Stimulated activated CD8-positive, alpha-beta memory T cell treated with anti-CD3 and anti-CD28 coated beads, Interleukin-7, amount 100 ng/mL, for 24 hours (primary cell): ENCODE measurements at places on chromosomes 5 and 9.

GRCh38 chr5:20305463-20305862 lies 317.5 kb upstream of the CDH18 start:
- DNase-seq, result no peak

GRCh38 chr9:77712533-77713130 lies 64.5 kb upstream of the GNA14 start:
- DNase-seq, result no peak

DNA sequence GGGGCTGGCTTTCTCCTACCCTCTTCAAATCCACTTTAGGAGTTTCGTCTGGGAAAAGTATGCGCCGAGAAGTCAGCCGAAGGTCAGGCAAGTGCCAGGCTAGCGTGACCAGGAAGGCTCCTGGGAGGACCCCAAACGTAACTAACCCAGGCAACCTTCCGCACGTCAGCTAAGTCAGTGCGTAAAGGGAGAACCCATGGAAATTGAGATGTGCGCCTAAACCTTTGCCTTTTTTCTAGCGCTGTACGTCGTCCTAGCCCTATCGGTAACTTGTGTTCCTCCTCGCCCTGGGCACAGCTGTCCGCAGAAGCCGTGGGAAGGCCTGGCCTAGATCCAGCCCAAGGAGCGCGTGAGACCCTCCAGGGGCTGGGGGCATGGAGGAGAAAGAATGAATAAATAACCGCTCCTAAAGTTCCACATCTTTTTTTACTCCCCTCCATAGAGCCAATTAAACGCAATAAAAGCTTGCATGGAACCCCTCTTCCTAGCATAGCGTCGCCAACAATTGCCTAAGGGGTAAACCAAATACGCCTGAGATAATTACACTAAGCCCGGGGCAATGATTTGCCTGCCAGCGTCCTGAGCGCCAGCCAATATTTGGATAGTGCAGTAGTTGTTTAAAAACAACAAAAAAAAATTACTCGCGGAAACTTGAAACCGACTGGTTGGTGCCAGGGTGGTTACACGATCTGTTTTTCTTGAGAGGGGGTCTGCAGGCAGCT lies 4.0 kb upstream of the FOXB2 start:
- no peak for DNase-seq

DNA sequence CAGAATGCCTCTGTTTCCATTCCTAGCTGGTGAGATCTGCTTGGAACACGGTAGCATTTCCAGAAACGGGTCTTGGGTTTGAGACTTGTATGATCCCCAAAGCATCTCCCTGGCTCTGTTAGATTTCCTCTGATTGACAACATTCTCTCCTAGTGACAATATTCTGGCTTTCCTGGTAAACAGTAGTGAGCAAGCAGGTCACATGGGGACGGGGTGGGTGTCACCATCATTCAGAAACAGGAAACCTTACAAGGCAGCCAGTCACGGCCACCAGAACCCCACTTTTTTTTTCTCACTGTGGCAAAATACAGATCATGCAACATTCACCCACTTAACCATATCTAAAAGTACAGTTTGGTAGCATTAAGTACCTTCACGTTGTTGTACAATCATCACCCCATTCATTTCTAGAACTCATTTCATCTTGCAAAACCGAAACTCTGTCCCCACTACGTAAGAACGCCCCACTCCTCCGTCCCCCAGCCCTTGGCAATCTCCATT lies 90.1 kb upstream of the LMX1B start:
- DNase-seq, result no peak

- DNase-seq, result no peak
Observed at GRCh38 chr9:113901221-113901688, 25.1 kb downstream of the ZNF618 start.

DNA sequence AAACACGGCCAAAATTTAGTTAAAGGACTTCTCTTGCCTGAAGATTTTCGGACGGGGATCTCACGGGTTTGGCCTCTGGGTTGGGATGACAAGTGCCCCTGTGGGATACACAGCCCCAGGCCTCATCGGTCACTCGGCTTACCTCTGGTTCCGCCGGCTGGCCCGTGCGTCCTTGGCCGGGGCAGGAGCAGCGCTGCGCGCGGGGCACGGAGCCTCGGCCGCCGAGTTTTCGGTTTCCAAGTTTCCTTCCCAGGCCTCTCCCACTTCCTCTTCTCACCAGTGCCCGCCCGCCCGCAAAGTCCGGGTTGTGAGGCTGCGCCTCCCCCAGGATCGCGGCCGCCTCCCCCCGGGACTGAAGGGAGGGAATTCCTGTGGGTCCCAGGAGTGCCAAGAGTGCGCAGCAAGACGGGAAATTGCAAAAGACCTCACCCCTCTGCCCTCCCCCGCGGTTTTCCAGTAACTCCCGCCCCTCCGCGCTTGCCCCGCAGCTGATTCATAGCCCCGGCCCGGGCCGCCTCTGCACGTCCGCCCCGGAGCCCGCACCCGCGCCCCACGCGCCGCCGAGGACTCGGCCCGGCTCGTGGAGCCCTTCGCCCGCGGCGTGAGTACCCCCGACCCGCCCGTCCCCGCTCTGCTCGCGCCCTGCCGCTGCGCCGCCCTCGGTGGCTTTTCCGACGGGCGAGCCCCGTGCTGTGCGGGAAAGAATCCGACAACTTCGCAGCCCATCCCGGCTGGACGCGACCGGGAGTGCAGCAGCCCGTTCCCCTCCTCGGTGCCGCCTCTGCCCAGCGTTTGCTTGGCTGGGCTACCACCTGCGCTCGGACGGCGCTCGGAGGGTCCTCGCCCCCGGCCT lies at the start of gene OSMR:
Gene OSMR (plus strand): TSS at position 487 of the 853 bp plus-strand sequence. CDS start 23,033 bp downstream, outside the sequence.
- no peak for DNase-seq

DNA sequence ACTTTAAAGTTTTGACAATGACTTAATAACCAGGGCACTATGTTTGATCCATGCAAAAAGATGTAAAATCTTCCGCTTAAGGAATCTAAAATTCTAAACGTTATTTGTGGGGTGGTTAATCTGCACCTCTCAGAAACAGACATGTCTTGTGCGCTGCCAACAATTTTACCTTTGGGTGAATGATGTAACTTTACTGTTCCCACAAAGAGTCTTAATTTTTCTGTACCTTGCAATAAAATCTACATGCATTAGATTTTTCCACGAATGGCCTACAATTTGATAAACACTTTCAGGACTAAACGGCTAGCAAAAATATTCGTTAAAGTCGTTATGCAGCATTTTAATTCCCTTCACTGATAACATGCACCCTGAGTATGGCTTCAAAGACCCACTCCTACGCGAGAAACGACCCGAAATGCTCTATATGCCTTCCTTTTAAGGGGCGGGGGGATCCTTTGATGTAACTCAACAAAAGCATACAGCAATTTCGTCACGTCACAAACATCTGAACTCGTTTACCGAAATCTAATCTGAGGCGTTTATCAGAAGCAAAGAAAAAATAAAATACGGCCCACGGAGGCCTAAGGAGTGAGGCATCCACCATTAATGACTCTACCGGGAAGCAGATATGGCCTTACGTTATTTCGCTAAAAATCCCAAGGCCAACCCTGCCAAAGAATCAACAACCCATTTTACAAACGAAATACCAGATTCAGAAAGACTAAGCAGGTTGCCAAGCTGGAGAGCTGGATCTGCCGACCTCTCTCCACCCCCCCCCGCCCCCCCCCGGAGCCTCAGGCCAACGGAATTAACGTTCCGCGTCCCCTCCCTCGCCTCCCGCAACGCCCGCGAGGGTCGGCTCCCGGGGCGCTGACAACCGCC lies 621 bp downstream of the AK6 start:
- no peak for DNase-seq

- DNase-seq, result no peak
Observed at GRCh38 chr5:6434731-6435130, 13.9 kb upstream of the UBE2QL1 start.

GRCh38 chr5:128673411-128673957 lies 135.4 kb upstream of the FBN2 start:
- no peak for DNase-seq

DNA sequence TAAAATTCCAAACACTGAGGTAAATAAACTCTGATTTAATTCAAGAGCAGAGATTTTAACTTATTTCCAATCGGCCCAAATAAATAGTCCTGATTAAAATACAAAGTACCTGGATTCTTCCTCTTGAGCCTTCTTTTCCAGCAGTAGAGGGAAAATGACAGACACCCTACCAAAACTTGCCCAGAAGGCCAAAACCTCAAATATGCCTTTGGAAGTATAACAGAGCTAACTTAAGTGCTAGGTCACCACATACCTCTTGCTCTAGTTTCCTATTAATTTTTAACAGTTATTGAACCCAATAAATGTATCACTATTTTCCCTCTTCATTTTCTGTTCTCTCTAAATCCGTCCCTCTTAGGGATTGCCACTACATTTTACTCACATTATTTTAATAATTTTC lies 1.4 kb downstream of the BAAT start:
- DNase-seq, result no peak

DNA sequence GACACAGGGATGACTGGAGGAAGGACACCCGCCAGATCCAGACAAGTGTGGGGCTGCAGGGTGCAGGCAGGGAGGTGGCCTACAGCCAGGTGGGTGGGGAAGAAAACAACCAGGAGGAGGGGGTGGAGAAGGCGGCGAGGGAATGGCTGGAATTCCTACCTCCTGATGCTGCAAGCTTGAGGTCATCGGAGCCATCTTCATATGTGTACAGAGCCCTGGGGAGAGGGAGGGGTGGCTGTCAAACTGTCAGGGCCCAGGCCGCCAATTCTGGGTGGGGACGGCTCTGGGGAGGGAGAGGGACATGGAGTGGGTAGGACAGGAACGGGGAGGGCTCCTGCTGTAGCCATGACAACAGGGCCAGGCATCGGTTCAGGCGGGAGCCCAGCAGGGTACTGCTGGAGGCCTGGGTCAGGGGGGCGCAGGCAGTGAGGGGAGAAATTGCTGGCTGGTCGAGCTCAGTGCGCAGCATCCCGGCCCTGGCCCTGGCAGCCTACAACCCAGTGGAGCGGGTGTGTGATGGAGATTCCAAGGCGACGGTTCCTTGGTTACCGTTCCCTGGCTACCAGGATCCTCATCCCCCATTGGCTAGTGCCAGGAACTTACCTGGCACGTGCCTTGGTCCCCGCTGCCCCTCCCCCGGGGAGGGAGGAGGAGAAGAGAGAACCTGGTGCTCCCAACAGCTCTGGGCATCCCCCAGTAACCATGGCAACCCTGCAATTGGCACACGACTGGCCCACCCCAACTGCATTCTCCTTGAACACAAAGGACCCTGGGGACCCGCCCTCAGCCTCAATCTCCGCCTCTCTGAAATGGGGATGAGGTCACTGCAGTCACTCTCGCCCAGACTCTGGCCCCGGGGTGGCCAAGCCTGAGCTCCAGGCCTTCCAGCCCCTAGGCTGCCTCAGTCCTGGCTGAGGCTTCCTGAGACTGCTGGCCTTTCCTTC lies 4.5 kb downstream of the DBN1 start:
- DNase-seq, result no peak

- no peak for DNase-seq
Observed at GRCh38 chr5:171680485-171680884, 105.1 kb upstream of the SMIM23 start.

GRCh38 chr9:107141967-107142366 lies 141.1 kb upstream of the RAD23B start:
- no peak for DNase-seq

- no peak for DNase-seq
Observed at GRCh38 chr5:77400645-77401044, 91.5 kb downstream of the WDR41 start.

GRCh38 chr9:85130260-85130659 lies 460.7 kb downstream of the NTRK2 start:
- DNase-seq, result no peak

DNA sequence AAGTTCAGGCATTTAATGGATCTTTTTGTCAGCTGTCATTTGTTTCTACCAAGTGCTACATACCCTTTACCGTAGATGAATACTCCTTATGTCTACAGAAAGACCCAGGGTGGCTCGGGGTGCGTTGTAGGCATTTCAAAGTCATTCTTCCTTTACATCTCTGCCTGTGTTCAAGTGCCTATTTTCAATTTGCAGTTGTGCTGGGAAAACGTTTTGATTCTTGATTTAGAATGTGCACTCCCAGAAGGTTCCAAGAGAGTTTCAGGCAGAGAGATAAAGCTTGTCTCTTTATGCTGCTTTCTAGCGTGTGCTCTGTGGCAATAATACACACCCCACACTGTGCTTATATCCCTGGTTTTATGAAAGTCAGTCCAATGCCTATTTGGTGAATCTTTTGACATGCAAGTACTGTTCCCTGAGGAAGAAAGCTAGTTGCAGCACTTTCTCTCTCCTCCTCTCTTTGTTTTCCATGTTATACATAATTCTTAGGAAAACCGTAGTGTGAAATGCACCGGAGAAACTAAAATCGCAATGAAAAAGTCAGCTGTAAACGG lies 828.1 kb upstream of the ZNF608 start:
- DNase-seq, result no peak

DNA sequence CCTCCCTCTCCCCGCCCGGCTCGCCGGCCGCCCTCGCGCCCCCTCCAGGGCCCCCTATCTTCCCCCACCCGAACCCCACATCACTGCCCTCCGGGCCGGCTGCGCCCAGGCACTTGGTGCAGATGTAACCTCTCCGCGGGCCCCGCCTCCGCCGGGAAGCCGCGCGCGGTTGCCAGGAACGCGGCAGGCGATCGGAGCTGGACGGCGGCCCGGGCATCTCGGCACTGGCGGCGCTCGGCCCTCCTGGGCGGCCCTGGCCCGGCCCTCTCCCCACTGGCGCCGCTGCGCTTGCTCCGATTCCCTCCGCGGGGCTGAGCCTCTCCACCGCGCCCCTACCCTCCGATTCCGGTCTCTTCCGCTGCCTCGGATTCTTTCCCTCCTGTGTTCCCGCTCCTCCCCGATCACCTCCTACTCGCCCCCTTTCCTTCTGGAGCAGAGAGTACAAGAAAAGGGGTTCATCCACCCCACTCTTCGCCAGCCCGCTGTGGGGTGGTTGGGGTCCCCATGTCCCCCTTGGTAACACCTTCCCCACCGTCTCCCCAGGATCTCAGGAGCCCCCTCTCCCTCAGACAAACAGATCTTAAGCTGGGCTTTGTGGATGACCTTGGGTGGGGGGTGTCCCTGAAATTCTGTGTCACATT lies 70.6 kb downstream of the C9orf50 start:
- no peak for DNase-seq

DNA sequence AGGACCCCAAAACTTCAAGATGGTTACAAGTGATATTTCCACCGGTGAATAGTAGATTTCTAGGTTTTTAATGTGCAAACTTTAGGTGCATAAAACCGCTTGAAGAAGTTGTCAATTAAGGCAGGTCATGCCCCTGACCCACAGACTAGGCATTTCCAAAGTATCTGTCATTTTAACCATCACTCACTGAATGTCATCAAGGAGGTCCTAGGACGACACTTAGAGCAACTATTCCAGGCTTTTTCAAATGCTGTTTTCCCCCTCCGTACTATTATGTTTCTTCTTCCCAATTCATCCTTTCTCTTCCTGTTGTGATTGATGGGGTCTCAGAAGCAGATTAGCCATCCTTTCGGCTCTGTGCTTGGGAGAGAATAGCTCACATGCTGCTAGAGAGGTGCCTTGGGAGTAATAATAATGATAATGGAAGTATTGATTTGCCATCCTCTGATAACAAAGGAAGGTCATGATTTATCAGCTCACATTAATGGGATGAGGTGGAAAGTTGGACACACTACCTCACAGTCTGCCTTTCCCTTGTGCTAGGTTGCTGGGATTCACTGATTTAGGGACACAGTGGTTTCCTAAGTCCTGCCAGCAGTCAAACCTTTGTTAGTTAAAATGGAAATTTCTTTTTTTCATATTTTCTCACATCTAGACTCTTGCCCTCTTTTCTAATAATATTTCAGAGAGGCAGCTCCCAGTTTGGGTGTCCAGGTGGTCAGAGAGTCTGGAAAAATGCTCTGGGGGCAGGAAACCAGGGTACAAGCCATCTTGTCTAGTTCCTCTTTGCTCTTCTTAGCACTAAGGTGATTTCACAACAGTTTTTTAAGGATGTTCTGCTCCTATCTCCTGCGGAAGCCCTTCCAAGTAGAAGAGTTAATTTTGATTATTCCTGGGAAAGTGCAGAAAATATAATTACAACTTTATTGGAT lies 67.0 kb downstream of the PTTG1 start:
- DNase-seq, result no peak

- no peak for DNase-seq
Observed at GRCh38 chr9:33168941-33169544, 1.9 kb upstream of the B4GALT1 start.
